ENCODE measurements at places on chromosomes 1 and 21.
A peak's percentile ranks its signal among the peaks of the same experiment; 100 is the strongest.

DNA sequence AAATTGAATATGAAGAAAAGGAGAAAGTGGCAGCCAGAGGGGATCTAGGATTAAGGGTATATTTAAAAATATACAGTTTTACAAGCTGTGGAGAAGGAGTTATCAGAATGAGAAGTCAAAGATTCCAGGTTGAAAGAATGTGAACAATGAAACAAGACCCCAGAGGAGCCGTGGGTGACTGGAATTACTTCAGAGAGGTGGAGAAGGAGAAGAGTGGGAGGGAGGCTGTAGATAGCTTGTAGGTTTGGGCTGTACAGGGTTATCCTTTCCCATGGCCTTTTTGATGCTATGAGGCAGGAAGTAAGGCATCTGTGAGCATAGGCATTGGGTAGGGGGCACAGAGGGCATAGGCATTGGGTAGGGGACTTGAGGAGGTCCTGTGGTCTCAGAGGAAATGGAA is 5.2 kb upstream of the S100A11 start:
- no peak for DNase-seq

DNA sequence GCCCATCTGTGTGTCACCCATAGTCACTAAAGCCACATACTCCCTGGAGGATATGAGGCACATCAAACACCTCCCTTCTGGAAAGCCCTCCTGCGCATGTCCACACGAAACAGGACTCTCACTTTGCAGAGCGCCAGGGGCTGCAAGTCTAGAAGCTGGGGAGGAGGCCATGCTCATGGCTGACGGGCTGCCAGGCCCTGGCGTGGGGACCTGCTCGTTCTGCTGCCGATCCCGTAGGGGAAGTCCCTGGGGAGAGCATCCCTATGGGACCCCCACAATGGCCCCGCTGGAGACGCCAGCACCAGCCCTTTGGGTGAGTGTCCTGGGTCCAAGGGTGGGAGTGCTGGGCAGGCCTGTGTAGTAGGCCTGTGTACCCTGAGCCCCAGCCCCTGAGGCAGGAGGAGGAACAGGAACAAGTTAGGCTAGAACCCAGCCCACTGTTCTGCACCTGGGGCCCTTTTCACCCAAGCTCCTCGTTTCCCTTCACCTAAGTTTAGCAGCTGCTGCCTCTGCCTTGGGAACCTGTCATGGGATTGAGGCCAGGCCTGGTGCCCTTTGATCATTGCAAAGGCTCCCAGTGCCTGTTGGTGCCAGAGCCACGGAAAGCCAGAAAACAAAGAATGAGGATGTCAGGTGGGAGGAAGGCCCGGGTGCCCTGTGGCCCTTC is 9.9 kb downstream of the FAM3B start:
- no peak for DNase-seq

- peak; percentile 10 for DNase-seq
Measured at GRCh38 chr1:3037281-3038040, 16.2 kb downstream of the ACTRT2 start.

- no peak for DNase-seq
Measured at GRCh38 chr21:27021046-27021445, 54.2 kb upstream of the ADAMTS5 start.

- no peak for DNase-seq
Measured at GRCh38 chr1:75785320-75785982, 605 bp upstream of the RABGGTB start.

GRCh38 chr1:178594133-178594532 is 81.2 kb downstream of the TEX35 start:
- DNase-seq: no peak

DNA sequence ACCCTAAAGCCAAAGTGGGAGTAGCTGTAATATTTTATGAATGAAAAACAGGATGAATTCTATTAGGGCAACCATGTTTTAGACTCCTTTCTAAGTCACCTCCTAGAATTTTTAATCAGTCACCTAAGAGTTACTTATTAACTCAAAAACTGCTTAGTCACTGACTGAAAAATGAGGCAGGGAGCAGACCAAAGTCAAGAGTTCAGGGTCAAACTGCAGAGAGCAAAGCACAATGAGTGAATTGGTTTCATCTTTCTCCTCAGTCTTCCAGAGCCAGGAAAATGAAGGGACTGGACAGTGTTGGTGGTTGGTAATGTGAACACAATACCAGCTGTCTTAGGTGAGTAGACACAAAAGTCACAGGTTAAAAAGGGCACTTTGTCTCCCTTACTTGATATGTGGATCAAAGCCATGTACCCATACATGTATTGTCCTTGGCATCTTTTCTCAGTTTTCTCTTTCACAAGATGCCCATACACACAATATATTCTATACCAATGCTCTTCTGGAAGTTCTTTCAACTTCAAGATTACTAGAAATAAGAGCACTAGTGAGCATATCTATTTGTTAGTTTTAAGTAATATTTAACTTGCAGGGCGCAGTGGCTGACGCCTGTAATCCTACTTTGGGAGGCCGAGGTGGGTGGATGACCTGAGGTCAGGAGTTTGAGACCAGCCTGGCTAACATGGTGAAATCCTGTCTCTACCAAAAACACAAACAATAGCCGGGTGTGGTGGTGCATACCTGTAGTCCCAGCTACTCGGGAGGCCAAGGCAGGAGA is 42.2 kb downstream of the ATP1B1 start:
- DNase-seq: no peak

DNA sequence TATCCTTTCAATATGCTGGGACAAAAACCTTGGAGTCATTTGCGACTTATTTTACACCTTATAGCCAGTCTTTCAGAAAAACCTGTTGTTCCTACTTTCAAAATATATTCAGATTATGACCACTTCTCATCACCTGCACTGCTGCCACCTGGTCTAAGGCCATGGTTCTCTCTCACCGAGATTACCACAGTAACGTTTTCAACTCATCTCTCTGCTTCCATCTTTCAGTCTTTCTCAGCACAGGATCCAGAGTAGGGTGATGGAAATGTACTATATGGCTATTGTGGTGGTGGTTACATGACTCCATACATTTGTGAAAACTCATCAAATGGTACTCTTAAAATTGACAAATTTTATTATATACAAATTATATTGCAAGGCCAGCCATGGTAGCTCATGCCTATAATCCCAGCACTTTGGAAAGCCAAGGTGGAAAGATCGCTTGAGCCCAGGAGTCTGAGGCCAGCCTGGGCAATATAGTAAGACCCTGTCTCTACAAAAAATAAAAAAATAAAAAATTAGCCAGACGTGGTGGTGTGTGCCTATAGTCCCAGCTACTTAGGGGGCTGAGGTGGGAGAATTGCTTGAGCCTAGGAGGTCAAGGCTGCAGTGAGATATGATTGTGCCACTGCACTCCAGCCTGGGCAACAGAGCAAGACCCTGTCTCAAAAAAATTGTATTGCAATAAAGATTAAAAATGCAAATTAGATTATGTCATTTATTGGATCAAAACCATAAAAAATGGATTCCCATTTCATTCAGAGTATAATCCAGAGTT is 120.9 kb upstream of the PPP2R5A start:
- DNase-seq: no peak

- no peak for DNase-seq
Measured at GRCh38 chr1:182198006-182198605, 136.6 kb upstream of the ZNF648 start.

- no peak for DNase-seq
Measured at GRCh38 chr1:120178799-120179756, 2.8 kb upstream of the SEC22B start.

GRCh38 chr1:226083302-226084101 is 21.0 kb downstream of the H3-3A start:
- peak; percentile 94 for DNase-seq

DNA sequence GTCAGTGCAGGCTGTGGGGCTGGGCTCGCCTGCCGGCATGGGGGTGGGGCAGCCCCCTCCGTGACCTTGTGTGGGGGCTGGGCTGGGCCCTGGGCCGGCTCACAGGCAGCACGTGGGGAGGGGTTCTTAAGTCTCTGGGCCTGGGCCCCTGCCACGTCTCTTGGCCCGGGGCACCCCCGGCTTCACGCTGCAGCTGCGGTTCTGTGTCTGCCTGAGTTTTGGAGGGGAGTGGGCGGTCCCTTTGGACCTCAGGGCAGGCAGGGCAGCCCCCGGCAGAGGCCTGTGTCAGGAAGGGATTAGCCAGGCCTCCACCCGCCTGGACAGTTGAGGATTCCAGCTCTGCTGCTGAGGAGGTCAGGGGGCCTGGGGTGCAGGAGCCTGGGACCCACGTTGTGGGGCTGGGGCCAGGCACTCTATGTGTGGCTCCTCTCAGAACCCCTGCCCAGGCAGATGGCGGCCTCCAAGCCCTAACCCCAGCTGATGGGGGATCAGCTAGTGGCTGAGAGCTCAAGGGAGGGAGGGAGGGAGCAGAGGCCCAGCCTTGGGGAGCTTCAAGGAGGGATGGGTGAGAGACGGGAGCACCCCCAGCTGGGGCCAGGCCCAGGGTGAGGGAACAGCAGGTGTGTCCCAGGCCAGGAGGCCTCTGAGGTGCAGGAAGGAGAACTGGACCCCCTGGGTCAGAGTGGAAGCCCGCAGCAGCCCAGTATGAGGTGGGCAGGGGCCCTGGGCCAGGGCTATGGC is 1.8 kb upstream of the PLCH2 start:
- no peak for DNase-seq

DNA sequence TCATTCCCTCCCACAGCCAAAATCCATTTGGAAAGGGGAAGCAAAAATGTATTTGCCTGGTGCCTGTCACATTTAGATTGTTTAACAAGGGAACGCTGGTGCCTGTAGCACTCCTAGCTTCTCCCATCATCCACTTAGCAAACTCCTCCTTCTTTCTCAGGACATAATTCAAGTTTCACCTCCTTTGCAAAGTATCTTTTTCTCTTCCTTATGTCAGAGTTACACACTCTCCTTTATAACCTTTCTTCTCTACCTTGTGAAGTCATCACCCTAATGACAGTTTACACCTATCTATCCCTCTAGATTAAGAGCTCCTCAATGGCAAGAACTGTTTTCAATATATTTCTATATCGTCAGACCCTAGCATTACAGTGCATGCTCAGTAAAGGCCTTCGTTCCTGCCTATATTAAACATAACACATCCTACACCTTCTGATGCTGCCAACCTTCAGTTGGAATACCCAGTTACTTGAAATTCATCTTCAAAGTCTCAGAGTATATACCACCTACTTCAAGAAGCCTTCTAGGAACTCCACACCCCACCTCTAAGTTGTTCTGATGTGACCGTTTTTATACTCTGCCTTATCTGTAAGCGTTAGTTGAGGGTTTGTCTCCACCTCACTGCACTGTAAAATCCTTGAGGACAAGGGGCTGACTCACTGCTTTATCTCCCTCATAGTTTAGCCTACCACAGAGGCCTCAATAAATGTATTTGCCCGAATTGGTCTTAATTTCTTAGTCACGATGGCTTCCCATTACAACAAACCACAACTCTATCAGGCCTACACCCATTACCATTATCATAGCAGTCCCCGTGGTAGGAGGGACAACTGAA is 1.0 kb upstream of the EPS15 start:
- no peak for DNase-seq

GRCh38 chr1:116408803-116409720 is 36.0 kb downstream of the ATP1A1 start:
- no peak for DNase-seq

DNA sequence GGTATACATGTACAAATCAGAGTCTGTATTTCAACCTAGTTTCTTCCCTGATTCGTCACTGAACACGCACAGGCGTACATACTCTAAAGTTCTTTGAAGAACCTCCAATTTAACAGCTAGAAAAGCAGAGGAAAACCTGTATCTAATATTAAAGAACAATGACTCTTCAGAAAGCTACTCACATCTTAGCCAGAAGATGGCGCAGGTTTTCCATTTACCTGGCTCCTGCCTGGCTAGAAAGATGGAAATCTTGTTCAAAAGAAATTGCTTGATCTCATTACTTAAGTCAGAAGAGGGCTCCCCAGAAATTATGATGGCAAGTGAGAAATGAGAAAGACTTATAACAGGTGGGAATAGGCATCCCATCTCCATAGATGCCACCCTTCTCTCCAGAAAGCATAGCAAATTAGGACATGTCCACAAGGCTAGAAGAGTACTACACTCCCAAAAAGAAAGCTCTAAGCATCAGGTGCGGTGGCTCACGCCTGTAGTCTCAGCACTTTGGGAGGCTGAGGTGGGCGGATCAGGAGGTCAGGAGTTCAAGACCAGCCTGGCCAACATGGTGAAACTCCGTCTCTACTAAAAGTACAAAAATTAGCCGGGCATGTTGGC is 19.0 kb upstream of the L1TD1 start:
- DNase-seq: peak; percentile 60

DNA sequence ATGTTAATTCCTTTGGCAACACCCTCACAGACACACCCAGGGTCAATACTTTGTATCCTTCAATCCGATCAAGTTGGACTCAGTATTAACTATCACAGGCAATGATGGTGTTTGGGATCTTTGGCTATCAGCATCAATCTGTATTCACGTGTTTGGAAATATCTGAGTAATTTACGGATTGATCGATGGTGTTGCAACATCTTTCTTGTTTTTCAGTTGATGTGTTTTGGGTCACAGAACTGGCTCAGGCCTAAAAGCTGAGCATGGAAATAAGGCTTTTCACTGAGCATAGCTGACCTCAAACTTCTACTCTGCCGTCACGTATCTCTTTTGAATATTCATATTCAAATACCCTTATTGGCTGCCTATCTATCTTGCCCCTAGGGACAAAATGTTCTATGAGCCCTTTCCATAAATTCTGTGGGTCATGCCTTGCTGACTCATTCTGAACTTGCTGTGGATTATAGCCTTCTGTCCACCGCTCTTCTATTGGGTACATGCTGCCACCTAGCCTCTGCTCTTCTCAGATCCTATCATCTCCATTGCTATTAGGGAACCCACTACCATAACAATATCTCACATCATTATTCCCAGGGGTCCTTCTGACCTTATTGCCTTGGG is 156.0 kb downstream of the PDE4B start:
- DNase-seq: no peak

DNA sequence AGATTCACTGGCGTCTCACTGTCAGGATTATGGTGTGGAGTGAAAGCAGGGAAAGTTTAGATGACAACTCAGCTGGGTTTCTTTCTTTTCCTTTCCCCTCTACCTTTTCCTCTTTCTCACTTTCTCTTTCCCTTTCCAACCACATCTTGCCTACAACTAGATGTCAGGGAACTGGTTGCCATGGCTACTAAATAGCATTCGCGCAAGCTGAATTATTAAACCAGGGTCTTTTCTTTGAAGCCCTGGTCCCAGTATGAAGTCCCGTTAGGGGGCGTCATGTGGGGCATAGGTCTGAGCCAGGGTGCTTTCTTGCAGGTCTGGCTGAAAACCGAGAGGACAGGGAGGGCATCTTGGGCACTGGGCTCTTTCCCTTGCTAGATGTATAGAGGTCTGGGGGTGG is 168.4 kb upstream of the CACNA1E start:
- no peak for DNase-seq

DNA sequence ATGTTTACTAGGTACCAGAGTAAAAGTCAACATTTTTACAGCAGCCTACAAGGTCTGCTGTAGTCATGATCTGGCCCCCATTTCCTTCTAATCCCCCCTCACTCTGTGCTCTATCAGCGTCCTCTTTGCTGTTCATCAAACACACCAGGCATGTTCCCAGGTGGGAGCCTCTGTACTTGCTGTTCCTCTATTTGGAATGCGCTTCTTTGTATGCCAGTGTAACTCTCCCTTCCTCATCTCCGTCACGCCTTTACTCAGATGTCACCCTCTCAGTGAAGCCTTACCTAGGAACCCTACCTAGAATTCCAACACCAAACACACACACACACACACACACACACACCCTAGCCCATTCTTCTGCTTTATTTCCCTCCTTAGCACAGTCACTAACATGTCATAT is 21.0 kb downstream of the TP53BP2 start:
- no peak for DNase-seq

GRCh38 chr1:6282577-6283270 is 21.8 kb upstream of the GPR153 start:
- no peak for DNase-seq
